ENCODE measurements at places on chromosomes 12 and 14.
A peak's percentile ranks its signal among the peaks of the same experiment; 100 is the strongest.

GRCh38 chr12:57522887-57523705 lies 472 bp downstream of the MBD6 start:
- peak; percentile 40 for DNase-seq

- no peak for DNase-seq
These were observed 531 bp downstream of the DLGAP5 start for GRCh38 chr14:55190906-55191202.

GRCh38 chr12:114916124-114916523 lies 232.1 kb upstream of the TBX3 start:
- DNase-seq, result no peak

DNA sequence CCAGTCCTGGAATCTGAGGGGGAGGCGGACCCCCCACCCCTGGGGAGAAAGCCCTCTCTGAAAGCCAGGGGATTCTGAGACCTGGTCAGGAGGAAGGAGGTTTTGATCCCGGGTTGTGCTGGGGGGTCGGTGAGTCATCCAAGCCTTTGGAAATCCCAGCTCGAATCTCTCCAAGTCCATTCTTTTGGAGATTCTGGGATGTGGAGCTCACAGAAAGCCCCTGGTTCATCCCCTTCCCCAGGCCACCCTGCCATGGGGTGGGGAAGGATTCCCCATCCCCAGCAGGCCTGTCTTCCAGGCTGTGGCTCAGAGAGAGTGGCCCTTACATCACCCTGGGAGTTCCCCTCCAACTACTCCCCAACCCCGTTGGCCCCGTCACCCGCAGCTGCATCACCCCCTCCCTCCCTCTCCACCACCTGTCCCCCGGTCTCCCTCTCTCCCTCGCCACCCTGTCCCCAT lies 14.3 kb downstream of the EXOC3L4 start:
- DNase-seq, result no peak

GRCh38 chr14:105839425-105840265 lies 313.3 kb downstream of the TMEM121 start:
- no peak for DNase-seq

- no peak for DNase-seq
These were observed 195.1 kb downstream of the PHETA1 start for GRCh38 chr12:111173836-111174235.

- peak; percentile 35 for DNase-seq
These were observed 693 bp downstream of the MAP3K9 start for GRCh38 chr14:70808416-70809224.

GRCh38 chr14:101862177-101862576 lies 100.7 kb downstream of the PPP2R5C start:
- no peak for DNase-seq

- no peak for DNase-seq
These were observed 151.4 kb downstream of the SLC35F4 start for GRCh38 chr14:57714487-57714931.

GRCh38 chr12:82740-83139 lies 16.2 kb downstream of the IQSEC3 start:
- no peak for DNase-seq

- no peak for DNase-seq
These were observed 58.0 kb upstream of the PSMA6 start for GRCh38 chr14:35234012-35234805.

DNA sequence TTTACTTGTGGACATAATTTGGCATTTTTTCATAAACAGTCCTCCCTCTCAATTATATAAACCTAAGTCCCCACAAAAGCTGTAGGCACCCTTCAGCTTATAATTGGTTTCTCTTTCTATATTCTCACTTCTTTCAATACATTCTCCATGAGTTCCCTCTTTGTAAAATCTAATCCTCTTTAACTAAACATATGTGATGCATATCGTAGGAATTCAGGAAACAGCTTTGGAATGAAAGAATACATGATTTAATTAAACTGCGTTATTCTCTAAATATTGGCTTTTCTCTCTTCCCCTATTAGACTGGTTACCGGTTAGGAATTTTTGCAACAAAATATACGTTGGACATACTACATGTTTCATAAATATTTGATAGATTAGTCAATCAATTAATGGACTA lies 1122.6 kb downstream of the FLRT2 start:
- no peak for DNase-seq

- no peak for DNase-seq
These were observed 69.2 kb upstream of the OSBPL8 start for GRCh38 chr12:76628745-76629144.

DNA sequence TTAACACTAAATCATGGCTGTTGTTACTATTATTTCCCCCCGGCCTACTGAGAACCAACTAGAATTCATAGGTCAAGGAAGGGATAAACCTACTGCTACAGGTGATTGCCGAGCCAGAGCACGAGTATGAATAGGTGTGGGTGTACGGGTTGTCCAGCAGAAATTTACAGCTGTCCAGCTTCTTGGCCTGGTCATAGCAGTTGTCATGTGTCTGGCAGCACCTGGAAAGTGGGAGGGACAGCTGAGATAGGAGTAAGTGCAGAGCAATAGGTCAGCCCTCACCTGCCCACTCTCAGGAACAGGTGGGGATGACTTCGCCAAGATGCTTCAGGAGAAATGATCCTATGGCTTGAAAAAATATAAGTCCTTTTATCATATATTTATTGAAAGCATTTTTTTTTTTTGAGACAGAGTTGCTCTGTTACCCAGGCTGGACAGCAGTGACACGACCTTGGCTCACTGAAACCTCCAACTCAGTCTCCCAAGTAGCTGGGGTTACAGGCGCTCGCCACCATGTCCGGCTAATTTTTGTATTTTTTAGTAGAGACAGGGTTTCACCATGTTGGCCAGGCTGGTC lies 2.6 kb downstream of the PLA2G1B start:
- no peak for DNase-seq

DNA sequence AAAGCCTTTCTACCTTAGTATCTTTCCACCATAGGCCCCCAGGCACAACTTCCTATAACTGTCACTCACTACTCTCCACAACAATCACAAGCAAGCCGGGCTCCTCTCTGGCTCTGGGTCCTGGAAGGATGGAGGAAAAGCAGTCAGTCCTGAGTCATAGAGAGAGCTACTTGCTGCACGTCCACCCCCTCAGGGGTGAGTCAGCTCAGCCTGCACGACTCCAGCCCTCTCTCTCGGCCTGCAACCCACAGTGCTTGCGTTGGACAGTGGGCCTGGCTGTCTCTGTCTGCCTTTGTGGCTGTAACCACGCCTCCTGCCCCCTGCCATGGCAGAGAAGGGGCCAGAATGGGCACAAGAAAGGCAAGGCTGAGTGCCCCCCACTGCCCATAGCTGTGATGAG lies 154.1 kb upstream of the FKBP4 start:
- DNase-seq, result no peak

- no peak for DNase-seq
These were observed 49.2 kb upstream of the ERGIC2 start for GRCh38 chr12:29429999-29430715.

GRCh38 chr14:102583726-102584125 lies 8.7 kb upstream of the RCOR1 start:
- no peak for DNase-seq

GRCh38 chr14:84432676-84433075 lies 1097.3 kb upstream of the FLRT2 start:
- no peak for DNase-seq

DNA sequence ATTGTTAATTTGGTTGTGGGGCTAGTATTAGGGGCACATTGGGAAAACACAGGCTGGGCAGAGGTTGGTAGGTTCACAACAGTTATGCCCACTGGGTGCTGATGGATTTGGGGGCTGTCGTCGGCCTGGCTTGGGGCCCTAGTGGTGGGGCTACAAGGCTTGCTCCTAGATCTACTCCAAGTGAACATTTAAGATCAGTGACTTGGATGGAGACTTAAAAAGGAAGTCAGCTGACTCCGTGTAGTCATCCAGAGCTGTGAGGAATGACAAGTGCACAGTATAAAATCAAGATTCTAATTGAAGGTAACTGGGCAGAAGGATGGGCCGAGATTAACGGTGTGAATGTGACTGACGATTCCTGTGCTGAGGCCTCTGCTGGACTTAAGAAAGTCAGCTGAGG lies 12.8 kb upstream of the NR4A1 start:
- DNase-seq, result no peak

DNA sequence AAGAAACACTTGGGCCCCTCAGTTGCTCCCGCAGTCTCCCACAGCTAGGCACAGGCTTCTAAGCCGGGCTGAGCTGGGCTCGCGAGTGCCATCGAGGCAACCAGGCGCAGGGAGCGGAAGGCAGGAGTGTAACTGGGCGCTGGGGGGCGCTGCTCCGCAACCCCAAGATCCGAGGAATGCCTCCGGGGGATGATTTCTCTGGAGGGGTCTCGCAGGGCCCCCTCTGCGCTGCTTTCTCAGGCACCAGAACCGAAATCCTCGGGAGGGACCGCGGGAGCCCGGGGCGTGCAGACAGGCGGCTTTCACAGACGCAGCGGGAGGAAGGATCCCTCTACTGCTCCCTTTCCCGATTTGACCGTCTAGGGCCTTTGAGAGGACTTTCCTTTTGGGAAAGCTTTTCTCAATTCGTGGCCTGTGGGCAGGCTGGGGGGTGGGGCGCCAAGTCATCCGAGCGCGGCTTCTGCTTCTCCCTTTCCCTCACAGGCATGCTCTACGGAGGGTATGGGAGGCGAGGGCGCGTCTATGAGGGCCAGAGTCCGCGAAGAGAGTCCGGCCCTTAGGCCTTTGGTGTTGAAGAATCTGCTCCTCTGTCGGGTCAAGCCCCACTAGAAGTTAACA lies 4.3 kb upstream of the NKX2-1 start:
- no peak for DNase-seq

DNA sequence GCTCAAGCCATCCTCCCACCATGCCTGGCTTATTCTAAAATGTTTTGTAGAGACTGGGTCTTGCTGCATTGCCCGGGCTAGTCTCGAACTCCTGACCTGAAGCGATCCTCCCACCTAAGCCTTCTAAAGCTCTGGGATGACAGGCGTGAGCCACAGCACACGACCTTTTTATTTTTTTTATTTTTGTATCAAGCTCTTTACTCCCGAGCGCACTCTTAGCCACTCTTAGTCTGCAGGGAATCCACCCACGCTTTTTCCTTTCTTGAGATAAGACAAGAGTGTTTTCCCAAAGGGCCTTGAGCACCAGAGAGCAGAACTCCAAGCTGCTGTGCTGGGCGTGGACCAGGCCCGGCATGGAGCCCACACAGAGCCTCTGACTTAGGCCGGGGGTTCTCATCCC lies 23.4 kb downstream of the MAP1LC3B2 start:
- no peak for DNase-seq

DNA sequence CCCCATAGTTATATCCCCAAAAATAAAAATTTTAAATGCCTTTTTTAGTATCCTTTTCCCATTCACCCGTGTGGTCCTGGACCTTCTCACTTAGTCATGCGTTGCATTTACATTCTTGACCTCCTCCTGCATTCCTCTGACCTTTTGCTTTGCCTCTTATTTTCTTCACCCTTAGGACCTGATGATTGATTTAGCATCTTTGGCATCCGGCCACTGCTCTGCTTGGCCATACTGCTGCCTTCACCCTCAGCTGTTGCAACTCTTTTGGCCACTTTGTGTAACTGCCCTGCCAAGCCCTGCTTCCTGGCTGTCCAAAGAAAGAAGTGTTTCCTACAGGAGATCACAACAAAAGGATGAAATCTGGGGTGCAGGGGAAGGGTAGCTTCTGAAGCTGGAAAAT lies 48.8 kb upstream of the SLC38A4 start:
- DNase-seq, result no peak

- DNase-seq, result no peak
These were observed 260.8 kb downstream of the RASSF9 start for GRCh38 chr12:85575120-85576096.

GRCh38 chr12:6927379-6928021 lies at the start of gene ATN1:
ATN1 (plus strand) TSS chr12:6927959; CDS start chr12:6934002, 6,043 bp downstream.
- no peak for DNase-seq

DNA sequence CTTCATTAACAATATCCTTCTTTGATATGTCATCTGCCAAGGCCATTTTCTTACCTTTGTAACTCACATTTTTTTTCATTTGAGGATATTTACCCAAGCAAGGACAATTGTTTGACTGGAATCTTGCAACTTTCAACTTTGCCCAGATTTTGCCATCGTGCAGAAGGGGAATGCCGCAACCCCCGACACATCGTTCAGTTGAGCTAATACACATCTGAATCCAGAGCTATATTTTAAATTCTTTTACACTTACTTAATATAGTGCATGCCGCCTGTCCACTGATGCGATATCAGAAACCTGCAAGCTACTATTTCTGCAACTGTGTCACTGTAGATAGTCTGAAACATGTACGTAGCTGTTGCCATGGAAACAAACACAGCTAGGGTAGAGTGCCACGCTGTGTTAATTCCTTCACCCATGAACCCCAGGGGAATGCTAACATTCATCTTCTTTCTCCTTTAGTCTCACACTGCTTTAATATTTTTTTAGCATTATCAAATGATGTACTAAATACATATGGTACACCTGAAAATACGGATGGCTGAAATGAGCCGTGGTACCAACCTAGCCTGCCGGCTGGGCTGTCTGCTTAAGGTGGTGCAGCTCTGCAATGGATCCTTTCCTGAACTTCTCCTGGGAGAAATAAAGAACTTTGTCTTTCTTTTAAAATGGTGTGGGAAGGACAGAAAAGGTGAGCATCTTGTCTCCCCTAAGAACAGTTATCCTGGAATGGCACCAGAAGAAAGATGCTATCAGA lies 77.0 kb upstream of the FOXN3 start:
- DNase-seq, result no peak

GRCh38 chr14:56463271-56463890 lies 116.2 kb upstream of the TMEM260 start:
- no peak for DNase-seq

- DNase-seq, result no peak
These were observed 30.5 kb downstream of the EP400 start for GRCh38 chr12:131980263-131980662.

GRCh38 chr14:104031384-104031783 lies 54.1 kb upstream of the ASPG start:
- no peak for DNase-seq

- DNase-seq, result no peak
These were observed 506 bp downstream of the ESRRB start for GRCh38 chr14:76376409-76376877.

DNA sequence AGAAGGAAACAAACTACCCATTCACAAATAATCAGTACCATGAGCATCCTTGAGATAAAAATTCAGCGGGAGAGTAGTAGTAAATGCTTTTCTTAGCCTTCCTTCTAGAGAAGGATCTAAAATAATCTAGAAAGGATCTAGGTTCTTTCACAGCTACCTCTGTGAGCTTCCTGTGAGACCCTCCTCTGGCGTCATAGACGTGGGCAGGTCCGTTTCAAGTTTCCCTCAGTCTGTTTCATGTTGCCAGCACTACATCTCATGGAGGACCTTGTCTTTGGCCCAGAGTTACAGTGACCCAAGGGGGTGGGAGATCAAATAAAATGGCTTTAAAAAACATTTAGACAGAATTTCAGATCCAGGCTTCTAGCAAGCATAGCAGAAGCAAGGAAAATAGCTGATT lies 13.6 kb downstream of the DAAM1 start:
- DNase-seq, result no peak

GRCh38 chr12:49750027-49750995 lies 9.0 kb downstream of the TMBIM6 start:
- DNase-seq, result peak; percentile 39

- no peak for DNase-seq
These were observed 12.5 kb downstream of the PLEKHG6 start for GRCh38 chr12:6322969-6323339.
